ENCODE measurements at places on chromosomes 6 and 20. TPM values are rescaled to one million over a fixed set of nuclear protein-coding genes. Genes with fewer than 3 reads are reported as not detected.

DNA sequence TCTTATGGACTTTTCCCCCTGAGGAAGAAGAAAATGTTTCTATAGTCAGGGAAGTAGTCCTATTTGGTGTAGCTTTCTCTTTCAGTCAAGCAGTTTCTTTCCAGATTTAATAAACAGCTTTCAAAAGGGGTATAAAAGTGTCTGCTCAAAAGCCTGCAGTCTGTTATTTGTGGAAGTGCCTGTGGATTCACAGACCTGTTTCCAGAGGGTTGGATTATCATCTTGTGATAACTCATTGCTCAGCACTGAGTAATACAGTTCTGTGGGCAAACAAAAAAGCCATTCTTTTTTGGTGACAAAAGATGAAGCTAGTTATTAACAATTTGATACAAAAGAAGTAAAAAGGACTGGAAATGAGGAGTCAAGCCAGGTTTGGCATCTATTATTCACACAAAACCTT lies 358.2 kb upstream of the ID4 start:
- DNase-seq, result no peak

GRCh38 chr6:157849288-157850017 lies 26.4 kb downstream of the SNX9 start:
- DNase-seq, result no peak

- DNase-seq, result no peak
These were observed 50.1 kb upstream of the E2F3 start for GRCh38 chr6:20351534-20351933.

DNA sequence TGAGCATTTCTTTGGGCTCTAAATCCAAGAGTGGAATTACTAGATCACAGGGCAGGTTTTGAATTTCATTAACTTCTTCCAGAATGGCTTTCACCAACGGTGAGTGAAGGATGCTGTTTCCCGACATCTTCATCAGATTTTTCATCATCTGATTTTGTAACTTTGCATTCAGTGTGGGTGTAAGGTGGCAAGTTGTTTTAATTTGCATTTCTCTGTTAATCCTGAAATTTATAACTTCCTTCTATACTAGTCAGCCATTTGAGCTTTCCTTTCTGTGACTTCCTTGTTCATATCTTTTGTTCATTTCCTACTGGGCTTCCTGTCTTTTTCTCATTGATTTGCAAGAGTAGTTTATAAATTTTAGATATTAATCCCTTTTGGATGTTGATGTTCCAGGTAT lies 18.7 kb upstream of the HCK start:
- DNase-seq, result no peak

GRCh38 chr6:70738028-70738427 lies 70.3 kb downstream of the SMAP1 start:
- DNase-seq, result no peak

- DNase-seq, result no peak
These were observed 44.8 kb downstream of the FGD2 start for GRCh38 chr6:37050045-37050853.

DNA sequence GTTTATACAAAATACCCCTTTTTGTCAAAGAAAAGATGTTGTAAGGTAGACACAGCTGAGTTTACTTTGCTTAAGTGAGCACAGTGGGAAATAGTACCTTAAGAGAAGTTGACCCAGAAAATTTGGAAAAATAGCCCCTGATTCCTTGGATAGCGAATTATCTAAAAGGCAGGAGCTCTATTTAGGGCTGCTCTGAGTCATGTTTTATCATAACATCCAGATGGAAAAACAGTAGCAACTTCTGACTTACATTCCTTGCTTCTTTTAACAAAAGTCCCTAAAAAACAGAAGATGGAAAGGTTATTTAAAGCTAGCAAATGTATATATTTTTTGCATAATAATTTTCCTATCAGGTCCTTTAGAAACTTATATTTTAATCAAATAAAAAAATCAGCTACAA lies 59.0 kb downstream of the THEMIS start:
- no peak for DNase-seq

DNA sequence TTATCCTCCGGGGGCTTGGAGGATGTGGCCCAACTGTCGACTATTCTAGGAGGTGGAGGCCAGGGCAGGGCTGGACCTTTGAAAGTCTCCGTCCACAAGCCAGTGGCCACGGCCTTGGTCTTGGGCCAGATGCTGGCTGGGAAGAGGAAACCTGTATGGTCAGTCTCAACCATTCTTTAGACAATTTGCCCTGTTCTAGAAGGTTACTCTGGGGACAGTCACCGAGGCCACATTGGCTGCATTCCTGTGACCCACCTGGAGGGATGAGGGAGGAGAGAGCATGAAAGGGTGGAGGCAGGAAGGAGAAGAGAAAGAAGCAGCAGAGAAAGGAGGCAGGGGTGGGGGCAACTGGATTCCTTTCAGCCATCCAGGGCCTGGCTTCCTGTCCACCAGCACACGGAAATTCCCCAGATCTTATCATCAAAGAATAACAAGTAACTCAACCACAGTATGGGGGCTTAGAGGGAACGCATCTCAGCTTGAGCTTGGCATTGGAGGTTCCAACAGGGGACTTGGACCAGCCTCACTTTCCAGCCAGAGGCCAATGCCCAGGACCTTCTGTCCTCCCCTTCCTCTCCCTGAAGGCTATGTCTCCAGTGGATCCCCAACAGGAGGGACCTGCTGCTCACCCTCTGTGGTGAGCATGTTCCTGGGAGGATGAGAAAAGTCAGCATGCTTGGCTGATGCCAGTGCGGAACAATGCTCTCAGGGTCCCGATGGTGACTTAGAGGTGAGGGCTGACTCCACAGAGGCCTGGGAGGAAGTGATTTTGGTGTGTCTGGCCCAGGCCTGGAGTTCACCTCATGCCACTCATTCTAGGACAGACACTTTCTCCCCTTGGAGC lies 30.4 kb downstream of the TGM2 start:
- DNase-seq, result no peak

DNA sequence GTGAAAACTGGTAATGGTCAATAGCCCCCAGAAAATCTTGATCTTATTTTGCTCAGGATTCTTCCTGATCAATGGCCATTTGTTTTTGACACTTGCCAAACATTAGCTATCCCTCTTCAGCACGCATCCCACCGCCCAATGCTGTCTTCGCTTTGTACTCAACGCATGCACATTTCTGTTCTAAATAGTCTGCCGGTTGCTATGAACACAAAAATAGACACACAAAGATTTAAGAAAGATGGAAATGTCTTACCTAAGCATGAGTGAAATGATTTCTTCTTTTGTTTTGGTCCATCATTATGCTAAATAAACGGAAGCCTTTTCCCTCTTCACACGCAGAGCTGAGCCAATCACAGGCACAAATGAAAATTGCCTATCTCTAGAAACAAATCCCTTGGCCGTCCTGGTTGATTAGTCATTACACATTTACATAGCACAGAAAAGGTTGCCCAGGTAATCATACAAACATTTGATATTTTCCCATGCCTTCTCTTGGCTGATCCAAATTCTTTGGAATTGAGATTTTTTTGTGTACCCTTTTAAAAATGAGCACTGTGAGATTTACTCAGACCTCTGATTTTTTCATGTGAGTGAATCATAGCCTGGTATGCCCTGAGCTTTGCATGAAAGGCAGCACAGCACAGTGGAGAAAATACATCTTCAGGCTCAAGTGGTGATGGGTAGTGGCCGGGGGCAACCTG lies 70.5 kb upstream of the FAM184A start:
- no peak for DNase-seq

DNA sequence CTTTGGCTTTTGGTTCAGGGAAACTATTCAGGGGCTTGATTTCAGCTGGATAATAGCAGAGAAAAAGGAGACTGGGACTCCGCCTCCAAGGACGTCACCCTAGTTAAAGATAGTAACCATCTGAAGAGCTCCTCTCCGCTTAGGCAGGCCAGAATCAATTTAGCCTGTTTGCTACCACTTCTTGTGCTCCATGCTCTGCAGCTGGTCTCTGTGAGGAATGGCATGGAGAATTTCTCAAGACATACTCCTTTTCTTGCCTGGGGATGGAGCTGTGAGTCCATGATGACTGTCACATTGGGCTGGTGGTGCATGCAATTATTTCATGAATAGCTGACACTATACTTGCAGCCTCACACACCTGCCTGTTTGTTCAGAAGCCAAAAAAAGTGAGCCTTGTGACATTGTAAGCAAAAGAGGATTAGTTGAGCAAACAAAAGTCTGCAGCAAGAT lies 61.4 kb downstream of the TXLNB start:
- no peak for DNase-seq

DNA sequence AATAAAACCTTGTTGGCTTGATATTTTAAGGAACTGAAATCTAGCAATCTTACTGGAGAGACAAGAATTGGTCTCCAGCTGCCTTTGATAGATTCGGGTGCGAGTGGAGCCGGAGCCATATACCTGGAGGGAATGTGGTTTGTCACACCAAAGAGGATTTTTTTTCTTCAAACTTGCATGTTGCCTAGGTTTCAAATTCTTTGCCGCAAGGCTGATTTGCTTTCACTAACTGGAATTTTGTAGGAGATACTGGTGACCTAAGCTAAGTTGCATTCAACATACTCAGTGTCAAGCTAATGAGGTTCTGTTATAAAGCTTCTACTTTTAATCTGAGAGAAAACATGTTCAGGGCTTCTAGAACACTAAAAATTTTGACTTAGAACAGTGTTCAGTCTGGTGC lies 39.7 kb upstream of the ASIP start:
- no peak for DNase-seq

DNA sequence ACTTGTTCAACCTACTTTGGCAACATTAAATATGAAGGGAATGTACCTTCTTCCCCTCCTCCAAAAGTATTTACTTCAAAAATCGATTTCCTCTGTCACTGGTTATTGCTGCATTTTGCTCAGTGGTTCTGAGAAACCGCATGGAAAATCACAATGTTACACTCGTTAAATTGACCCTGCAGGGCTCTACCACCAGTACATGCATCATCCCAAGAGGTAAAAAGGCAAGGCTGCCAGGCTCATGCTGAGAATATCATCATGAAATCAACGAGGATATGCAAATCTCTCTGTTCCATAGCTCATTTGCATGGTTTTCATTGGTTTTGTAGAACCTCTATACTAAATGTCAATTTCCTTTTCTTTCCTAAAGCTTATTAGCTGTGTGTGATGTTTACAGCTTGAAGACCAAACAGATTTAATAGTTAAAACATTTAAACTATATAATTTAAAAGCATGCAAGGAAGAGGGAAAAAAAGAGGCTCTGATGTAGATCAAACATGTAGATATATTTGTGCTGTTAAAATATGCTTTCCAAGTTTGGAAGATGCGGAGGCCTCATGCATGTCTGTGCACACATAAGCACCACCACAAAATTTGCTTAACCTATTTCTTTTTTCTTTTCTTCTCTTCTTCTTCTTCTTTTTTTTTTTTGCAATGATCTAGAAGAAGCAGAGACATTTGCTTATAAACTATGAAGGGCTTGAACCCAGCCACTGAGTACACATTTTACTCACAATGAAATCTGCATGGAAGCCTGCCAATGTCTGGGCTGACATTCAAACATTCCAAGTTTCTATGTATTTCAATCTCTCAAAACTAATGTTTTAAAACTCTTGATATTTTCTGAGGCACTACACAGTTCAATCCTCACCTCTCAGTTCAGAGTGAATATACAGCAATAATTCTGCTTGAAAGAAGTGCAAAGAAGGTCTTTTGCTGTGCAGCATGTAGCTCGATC lies 194.0 kb downstream of the GMPR start:
- no peak for DNase-seq

DNA sequence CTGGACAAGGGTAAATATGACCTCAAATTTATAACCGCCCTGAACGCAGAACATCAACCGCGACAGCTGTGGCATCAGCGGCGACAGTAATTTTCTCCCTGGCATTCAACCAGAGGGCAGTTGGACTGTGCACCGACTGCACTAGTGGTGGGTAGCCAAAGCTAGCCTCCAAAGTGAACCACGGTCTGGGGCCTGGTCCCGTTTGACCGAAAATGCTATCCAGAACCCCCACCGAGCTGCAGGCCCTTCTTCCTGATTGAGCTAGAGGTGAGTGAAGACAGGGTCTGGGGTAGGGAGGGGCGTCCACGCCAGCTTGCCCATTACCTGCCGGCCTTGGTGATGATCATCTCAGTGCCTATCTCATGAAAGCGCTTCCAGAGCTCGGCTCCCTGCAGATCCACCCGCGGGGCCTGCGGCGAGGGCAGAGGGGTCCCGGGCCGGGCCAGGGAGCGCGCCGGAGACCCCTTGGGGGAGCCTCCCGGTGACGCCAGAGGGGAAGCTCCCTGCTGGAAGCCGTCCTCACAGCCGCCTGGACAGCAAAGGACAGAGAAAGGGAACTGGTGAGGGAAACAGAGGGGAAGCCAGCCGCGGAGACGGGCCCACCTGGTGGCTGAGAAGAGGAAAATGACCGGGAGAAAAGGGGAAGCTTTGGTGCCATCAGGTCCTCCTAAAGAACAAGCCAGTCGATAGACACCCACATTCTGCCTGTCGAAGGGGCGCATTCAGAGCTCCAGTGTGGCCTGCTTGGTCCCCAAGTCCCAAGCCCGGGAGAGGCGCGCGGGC lies 2.0 kb downstream of the TBX18 start:
- no peak for DNase-seq

- DNase-seq, result no peak
These were observed 118.3 kb downstream of the STXBP5 start for GRCh38 chr6:147322299-147323162.

DNA sequence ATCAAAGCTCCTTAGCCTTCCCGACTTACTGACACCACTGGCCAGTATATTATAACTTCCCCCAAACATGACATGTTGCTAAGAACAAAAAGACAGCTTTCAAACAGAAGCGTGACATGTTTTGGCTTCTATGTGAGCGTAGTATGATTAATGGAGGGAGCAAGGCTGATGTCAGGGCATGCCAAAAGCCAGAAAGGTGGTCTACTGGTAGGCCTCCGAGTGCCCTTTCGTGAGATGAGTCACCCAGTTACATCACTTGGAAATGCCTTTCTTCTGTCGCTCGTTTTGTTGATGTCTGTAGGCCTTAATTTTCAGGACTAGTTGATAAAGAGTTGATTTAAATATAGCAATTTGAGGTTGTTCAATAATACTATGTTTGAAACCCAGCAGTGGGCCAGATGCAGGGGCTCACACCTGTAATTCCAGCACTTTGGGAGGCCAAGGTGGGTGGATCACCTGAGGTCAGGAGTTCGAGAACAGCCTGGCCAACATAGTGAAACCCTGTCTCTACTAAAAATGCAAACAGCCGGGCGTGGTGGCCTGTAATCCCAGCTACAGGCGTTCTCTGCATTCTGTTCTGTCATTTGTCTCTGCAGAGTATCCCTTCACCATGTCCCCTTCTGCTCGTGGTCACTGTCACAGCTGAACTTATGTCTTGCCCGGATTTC lies 53.3 kb downstream of the CNKSR3 start:
- DNase-seq, result no peak

- DNase-seq, result no peak
These were observed 596.0 kb downstream of the EPM2A start for GRCh38 chr6:145139140-145139850.

MOG gene
- polyA plus RNA-seq, result not detected

TRIM40 gene
- not detected for polyA plus RNA-seq

LAMA2 gene
- polyA plus RNA-seq, result 40.1 TPM

HRH3 gene
- polyA plus RNA-seq, result 0.15 TPM

PRDM13 gene
- not detected for polyA plus RNA-seq

Measured in left kidney (tissue), 8 donors.